Fibroblast of lung (primary cell): ENCODE measurements at places on chromosomes 5 and 9.
A peak's percentile ranks its signal among the peaks of the same experiment; 100 is the strongest.

- no peak for DNase-seq
These were observed 129.6 kb downstream of the BARX1 start for GRCh38 chr9:93825348-93826115.

GRCh38 chr9:93467462-93467861 is 14.1 kb upstream of the FAM120AOS start:
- DNase-seq, result no peak

GRCh38 chr5:84718377-84718776 is 333.7 kb upstream of the EDIL3 start:
- DNase-seq, result peak; percentile 27

DNA sequence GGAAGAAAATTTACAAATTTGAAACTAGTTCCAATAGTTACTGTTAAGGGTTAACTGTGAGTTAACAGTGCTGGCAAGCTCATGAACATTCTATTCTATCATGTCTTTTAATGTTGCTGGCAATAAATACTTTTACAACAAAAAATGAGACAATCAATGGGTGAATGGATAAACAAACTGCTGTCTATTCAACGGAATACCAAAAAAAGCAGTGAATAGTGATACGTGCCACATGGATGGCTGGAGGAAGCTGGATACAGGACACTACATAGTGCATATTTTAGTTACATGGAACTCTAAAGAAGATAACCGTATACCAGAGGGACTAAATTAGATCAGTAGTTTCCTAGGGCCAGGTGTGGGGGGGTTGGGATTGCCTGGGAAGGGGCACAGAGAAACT is 155.8 kb upstream of the RETREG1 start:
- no peak for DNase-seq

DNA sequence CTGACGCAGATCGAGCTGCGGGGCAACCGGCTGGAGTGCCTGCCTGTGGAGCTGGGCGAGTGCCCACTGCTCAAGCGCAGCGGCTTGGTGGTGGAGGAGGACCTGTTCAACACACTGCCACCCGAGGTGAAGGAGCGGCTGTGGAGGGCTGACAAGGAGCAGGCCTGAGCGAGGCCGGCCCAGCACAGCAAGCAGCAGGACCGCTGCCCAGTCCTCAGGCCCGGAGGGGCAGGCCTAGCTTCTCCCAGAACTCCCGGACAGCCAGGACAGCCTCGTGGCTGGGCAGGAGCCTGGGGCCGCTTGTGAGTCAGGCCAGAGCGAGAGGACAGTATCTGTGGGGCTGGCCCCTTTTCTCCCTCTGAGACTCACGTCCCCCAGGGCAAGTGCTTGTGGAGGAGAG is 4.6 kb upstream of the PHYHD1 start:
- no peak for DNase-seq

GRCh38 chr5:67163863-67164595 is 32.6 kb downstream of the CD180 start:
- DNase-seq, result no peak

DNA sequence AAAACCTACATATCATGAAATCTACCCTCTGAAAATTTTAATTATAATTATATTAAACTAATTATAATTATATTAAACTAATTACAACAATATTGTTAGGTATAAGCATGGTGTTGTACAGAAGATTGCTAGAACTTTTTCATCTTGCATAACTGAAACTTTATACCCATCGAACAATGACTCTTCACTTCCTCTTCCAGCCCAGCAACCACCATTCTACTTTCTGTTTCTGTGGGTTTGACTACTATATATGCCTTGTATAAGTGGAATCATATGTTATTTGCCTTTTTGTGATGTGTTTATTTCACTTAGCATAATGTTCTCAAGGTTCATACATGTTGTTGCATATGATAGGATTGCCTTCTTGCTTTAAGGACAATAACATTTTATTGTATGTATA is 274.2 kb upstream of the CCNH start:
- DNase-seq, result no peak
